ENCODE measurements at places on chromosomes 13 and 19.

- DNase-seq: no peak
Measured at GRCh38 chr13:64528838-64529237, 2701.3 kb downstream of the PCDH9 start.

DNA sequence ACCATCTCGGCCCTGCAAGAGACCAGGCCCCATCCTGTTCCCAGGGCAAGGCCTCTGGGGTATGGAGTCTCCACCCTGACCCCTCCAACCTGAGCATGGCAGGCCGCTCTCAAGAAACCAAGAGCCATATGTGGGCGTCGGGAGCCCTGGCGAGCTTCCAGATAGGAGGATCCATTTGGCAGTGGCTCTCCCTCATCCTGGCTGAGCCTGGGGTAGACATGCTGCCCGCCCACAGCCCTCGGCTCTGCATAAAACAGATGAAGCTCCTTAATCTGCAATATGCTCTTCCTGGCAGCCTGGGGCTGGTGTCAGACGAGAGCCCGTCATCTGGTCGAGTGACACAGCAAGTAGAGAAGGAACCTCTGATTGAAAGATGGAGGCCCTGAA is 6.1 kb downstream of the ATP13A1 start:
- no peak for DNase-seq

GRCh38 chr13:57878291-57878690 is 246.7 kb downstream of the PCDH17 start:
- no peak for DNase-seq

- no peak for DNase-seq
Measured at GRCh38 chr19:14405380-14405757, 13.8 kb downstream of the DDX39A start.

DNA sequence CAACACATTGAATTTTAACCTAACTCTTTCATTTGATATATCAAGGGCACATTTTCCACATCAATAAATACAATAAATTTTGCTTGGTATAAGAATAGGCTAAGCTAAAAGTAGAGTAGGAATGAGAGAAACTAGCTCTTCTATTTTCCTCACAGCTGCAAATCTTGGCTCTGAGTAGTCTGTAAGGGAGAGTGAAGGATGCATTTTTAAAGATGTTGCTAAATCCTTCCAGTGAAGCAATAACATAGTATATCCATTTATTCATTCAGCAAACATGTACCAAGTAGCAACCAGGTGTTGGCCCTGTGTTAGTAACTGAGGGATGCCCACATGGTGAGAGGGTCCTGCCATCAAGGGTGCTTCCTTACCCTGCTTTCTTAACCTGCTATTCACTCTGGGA is 799.9 kb downstream of the PCDH9 start:
- no peak for DNase-seq
